Right cardiac atrium (tissue), 5 donors: ENCODE measurements at places on chromosomes 7 and 10. TPM values are rescaled to one million over a fixed set of nuclear protein-coding genes. Genes with fewer than 3 reads are reported as not detected.

DNA sequence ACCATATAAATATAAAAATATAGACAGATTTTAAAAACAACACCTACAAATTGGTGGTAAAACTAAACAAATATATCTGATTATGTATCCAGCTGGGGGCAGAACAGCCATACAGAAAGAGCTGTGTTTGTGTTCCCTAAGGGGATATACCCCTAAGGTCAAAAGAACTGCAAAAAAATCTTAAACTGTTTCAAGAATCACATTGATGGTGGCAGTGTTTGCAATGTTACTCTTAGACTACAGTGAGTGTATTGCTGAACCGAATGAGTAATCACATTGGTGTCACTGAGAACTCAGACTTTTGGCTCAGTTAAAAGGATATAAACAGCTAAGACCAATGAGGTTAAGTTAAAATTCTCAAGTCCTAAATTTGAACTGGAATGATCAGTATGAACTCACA is 27.1 kb upstream of the PTPRN2 start:
- no peak for DNase-seq

The ITIH2 gene
- total RNA-seq = not detected

- DNase-seq = no peak
These were observed 157.0 kb downstream of the ARID5B start for GRCh38 chr10:62058476-62058875.

- no peak for DNase-seq
These were observed 96.3 kb upstream of the DDC start for GRCh38 chr7:50661345-50662040.

- no peak for DNase-seq
These were observed 11.8 kb upstream of the TSPAN12 start for GRCh38 chr7:120869700-120870099.

- DNase-seq = no peak
These were observed 16.5 kb downstream of the MDH2 start for GRCh38 chr7:76064208-76064970.

- no peak for DNase-seq
These were observed 79.9 kb downstream of the HYCC1 start for GRCh38 chr7:22934023-22934422.

The HOXA5 gene
- total RNA-seq = not detected

- no peak for DNase-seq
These were observed 25.0 kb downstream of the MAPK8 start for GRCh38 chr10:48331436-48331835.

- DNase-seq = no peak
These were observed 401.4 kb upstream of the GALNT17 start for GRCh38 chr7:70730451-70731110.

DNA sequence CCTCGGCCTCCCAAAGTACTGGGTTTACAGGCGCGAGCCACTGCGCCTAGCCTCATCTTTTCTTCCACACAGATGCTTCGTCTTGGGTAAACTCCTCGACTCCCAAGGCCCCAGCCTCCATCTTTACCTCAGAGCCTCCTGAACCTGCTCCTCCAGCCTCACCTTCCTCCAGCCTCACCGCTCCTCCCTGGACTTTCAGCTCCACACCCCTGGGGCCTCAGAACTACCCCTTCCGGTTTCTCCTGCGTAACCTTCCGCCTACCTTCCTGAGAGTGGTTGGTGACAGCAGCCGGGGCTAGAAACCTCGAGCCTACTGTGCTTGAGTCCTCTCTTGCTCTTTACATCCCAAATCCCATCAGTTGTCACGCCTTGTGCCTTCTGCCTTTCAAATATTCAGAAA is 45.8 kb downstream of the FKBP6 start:
- DNase-seq = no peak

DNA sequence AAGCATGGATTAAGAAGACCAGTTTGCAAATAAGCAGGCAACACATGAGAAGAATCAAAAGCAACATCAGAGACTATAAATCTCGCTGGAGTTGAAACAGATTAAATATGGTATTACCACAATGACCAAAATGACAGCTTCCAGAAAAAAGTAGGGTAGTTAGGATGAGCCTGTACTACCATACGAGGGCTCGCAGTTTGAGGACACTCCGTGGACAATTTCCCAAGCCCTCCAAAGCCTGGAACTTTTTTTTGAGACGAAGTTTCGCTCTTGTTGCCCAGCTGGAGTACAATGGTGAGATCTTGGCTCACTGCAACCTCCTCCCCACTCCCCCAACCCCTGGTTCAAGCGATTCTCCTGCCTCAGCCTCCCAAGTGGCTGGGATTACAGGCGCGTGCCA is 1.0 kb downstream of the LRRC17 start:
- no peak for DNase-seq

GRCh38 chr7:80133361-80134114 is 1.1 kb upstream of the GNAI1 start:
- DNase-seq = no peak

DNA sequence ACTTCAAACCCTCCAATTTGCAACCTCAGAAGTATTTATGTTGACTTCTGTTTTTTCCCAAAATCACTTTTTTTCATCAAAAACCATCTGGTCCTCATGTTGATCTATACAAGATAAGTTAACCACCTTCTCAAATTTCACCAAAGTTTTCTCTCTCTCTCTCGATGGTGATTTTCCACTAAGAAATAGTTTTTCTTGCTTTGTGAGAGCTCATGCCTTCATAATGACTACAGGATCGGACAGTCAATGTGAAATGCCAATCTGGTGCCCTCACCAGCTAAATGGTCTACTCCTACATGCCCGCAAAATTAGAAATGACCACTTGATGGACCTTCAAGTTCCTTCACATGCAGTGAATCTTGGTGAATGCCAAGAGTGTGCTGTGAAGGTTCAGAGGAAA is 40.4 kb downstream of the CNNM1 start:
- no peak for DNase-seq

The CLDN3 gene
- not detected for total RNA-seq

GRCh38 chr10:9166770-9167169 is 1112.3 kb downstream of the GATA3 start:
- no peak for DNase-seq

DNA sequence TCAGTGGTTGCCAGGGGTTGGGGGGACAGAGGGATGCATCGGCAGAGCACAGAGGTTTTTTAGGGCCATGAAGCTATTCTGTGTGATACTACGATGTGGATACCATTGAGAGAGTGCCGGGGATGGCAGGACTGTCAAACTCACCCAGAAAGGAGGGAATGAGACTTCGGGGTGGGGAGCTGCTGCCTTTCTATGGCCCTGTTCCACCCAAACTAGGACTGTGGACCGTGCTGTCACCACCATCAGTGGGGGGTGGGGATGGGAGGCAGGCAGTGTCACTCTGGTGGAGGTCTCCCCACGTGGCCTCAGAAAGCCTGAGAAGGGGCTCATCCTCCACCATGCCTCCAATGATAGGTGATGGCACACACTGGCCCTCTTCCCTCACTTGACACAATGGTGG is 146.2 kb downstream of the PTPN20 start:
- no peak for DNase-seq

The TDRD1 gene
- total RNA-seq = 0.72 TPM

The ODAD2 gene
- 0.29 TPM for total RNA-seq

The ABCC2 gene
- total RNA-seq = 0.17 TPM

The BAG3 gene
- total RNA-seq = 160 TPM

DNA sequence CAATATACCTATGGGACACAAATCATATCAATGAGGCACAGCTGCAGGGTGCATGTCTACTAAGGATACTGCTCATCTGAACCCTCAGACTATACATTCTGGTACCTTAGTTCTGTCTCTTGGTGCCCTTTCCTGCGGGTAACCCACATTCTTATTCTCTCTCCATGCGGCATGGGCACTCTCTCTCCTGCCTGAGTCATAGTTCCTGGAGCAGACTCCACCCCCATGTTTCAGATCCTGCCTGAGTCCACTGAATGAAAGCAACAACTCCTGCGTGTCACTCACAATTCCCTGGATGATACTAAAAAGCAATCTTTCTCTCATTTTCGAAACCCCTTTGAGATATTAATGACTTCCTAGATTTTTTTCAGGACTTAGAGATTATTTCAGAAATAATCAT is 653.1 kb upstream of the C7orf33 start:
- no peak for DNase-seq

DNA sequence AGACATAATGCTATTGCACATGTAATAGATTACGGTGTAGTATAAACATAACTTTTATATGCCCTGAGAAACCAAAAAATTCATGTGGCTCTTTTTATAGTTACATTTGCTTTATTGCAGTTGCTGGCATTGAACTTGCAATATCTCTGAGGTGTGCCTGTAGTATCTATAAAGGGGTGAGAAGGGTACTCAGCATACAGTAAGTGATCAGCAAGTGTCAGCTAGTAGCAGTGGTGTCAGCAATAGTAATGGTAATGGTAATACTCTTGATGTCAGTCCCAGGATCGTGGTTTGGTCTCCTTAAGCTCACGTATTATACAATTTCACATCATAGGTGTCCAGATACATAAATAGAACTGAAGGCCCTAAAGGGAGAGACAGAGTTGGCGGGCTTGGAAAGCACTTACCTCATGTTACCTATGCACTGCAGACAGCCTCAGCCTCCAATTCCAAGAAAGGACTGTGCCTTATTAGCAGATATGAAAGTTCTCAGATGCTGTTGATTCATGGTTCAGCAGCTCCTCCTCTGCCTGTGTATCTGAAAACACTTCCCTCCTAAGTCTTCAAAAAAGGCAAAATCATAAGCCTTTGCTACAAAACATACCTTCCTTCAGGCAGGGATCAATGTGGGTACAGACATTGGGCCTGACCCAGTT is 6.6 kb upstream of the GIMAP7 start:
- DNase-seq = no peak

DNA sequence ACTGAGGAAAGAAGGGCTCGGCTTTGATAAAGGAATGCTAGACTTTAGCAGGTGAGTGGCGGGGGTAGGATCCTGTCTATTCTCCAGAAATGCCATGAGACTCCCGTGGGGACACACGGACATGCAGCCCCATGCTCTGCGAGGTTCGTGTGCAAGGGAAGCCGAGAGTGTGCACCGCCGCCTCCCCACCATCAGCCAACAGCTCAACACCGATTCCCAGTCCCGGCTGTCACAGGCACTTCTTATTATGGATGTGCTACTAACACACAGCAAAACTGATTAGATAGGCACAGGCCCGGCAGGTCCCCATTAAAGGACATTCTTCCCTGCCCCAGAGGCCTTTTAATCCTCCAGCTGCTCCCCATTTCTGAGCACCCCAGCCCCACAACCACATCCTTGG is 154.4 kb downstream of the PRKAG2 start:
- DNase-seq = peak; percentile 80

DNA sequence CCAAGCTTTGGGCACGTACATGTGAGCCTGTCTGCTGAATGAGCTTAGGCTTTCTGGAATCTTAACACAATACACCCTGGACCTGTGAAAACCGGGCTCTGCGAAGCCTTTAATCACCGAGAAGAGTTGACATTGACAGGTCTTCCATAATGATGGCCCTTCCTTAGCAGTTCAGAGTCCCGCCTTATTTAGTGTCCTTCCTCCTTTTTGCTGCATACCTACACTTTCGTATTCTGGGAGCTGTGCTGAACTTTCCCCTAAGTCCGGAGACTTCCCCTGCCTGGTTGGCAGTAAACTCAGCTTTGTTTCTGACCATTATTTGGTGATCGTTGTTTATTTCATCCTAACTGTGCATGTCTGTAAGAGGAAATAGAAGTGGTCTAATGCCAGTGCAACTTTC is 212.0 kb downstream of the CAMK1D start:
- no peak for DNase-seq

GRCh38 chr7:112770051-112770450 is 20.1 kb downstream of the TMEM168 start:
- DNase-seq = no peak

DNA sequence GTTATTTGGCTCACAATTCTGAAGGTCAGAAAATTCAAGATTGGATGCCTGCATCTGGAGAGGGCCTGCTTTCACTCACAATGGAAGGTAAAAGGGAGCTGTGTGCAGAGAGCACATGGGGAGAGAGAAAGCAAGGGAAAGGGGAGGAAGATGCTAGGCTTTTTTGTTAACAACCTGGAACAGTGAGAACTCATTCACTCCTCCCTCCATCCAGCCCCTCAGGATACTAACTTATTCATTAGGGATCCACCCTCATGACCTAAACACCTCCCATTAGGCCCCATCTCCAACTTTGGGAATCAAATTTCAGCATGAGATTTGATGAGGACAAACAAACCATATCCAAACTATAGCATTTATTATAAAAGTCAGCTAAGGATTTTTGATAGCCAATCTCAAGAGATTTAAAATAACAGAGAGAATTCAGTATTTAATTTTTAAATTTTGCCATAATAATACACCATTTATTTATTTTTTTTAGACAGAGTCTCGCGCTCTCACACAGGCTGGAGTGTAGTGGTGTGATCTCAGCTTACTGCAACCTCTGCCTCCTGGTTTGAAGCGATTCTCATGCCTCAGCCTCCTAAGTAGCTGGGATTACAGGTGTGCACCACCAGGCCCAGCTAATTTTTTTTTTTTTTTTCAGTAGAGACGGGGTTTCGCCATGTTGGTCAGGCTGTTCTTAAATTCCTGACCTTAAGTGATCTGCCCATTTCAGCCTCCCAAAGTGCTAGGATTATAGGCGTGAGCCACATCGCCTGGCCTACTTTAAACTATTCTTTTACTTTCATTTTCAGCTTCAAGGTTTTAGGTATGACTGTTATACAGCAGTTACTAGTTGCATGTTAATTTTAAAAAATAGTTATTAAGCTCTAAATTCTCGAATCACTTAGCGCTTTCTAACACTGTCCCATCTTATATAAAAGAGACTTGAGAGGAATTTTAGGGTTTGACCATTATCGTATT is 20.3 kb upstream of the ETV1 start:
- DNase-seq = no peak

GRCh38 chr7:108660465-108660864 is 90.8 kb downstream of the DNAJB9 start:
- no peak for DNase-seq

The CYP3A7 gene
- not detected for total RNA-seq

- DNase-seq = no peak
These were observed 176.8 kb downstream of the CPEB3 start for GRCh38 chr10:92113911-92114600.

- no peak for DNase-seq
These were observed 333.6 kb upstream of the ZNF32 start for GRCh38 chr10:43982250-43982649.

The INPP5A gene
- total RNA-seq = 116 TPM

The GDF2 gene
- 0.17 TPM for total RNA-seq

- DNase-seq = no peak
These were observed 357.4 kb upstream of the TMEM229A start for GRCh38 chr7:124390301-124390700.

The TMEM270 gene
- not detected for total RNA-seq

GRCh38 chr7:1123715-1124114 is 35.8 kb downstream of the GPER1 start:
- DNase-seq = peak; percentile 93

The RPEL1 gene
- not detected for total RNA-seq

The COL13A1 gene
- total RNA-seq = 12.4 TPM

The GRM3 gene
- 0.49 TPM for total RNA-seq

GRCh38 chr7:51764976-51765375 is 448.4 kb upstream of the COBL start:
- no peak for DNase-seq

The PGAM2 gene
- 1,101 TPM for total RNA-seq
